Bone marrow (tissue), 2 donors: ENCODE measurements at places on chromosomes 1 and 21.
A peak's percentile ranks its signal among the peaks of the same experiment; 100 is the strongest.

DNA sequence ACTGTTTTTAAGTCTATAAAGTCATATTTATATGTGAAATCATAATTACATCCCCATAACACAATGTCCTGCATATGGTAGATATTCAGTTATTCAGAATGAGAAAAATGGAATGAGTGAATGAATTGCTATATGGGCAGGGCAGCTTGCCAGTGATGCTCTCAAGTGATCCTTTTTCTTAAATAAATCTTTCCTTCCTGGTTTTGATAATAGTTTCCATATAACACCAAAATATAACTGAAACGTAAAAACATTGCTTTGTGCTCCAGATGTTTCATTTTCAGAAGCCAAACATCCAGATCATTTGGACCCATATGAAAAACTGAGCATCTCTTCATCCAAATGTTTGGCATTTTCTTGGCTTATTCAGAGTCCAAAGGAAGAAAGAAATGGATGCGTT lies 30.2 kb upstream of the RGS8 start:
- DNase-seq: no peak

- no peak for DNase-seq
Measured at GRCh38 chr1:201181726-201182125, 8.9 kb upstream of the IGFN1 start.

DNA sequence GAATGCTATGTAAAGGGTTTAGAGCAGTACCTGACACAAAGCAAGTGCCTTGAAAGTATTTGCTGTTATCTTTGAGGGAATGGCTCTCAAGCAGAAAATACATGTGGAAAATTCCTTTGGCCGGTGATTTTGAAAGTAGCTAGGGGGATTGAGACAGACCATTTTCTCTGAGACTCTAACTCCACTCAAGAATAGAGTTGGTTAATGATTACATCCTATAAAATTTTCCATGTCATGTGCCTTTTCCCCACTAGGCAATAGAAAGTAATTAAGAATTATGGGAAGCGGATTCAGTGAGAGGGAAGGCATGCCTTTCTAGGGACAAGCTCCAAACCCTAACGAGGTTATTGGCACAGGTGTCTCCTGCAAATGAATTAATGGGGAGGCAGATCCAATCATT lies 276.0 kb downstream of the GPATCH2 start:
- DNase-seq: no peak

DNA sequence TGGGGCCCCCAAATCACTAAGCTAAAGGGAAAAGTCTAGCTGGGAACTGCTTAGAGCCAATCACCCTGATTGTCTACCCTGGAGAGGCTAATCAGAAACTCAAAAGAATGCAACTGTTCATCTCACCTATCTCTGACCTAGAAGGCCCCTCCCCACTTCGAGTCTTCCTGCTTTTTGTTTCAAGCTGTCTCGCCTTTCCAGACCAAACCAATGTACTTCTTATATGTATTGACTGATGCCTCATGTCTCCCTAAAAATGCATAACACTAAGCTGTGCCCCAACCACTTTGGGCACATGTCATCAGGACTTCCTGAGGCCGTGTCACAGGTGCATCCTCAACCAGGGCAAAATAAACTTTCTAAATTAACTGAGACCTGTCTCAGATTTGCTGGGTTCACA lies 209.5 kb downstream of the APP start:
- peak; percentile 84 for DNase-seq

- DNase-seq: no peak
Measured at GRCh38 chr1:65253800-65254319, 55.5 kb upstream of the DNAJC6 start.

DNA sequence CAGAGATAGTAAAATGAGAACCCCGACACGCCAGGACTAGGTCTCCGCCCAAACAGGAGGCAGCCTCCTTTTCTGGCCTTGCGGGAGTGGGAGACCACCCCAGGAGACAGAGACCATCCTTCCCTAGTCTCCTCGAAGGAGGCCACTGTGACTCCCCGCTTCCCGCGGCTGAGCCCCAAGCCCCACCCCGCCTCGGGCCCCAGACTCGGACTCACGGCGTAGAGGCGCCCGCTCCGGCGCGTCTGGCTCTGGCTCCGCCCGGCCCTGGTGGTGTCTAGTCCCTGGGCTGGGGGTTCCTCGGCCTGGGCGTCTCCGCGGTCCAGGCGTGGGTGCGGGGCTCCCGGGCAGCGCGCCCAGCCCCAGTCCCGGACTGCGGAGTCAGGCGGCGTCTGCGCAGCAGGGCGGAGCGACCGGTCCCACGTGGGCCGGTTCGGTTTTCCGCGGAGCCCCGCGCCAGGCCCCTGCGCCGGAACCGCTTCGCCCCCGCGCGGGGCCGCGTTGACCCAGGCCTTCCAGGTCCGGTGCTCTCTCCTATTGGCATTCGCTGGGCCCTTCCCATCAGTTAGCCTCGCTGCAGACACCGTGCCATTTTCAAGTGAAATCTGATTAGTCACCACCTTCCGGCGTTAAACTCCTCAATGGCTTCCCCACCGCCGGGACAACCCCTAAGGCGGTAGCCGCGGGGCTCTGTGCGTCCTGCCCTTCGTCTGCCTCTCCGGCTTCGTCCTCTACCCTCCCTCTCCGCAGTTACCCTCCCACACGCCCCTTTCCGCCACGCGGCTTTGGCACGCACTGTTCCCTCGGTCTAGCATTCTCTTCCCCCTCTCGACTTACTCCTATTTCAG lies at the start of gene C1orf216:
TSS of gene C1orf216 (minus strand) at position 393 of the 845 bp plus-strand sequence. CDS start 2,563 bp downstream, outside the sequence.
- DNase-seq: peak; percentile 89

- no peak for DNase-seq
Measured at GRCh38 chr1:58318157-58319005, 228.1 kb downstream of the OMA1 start.

DNA sequence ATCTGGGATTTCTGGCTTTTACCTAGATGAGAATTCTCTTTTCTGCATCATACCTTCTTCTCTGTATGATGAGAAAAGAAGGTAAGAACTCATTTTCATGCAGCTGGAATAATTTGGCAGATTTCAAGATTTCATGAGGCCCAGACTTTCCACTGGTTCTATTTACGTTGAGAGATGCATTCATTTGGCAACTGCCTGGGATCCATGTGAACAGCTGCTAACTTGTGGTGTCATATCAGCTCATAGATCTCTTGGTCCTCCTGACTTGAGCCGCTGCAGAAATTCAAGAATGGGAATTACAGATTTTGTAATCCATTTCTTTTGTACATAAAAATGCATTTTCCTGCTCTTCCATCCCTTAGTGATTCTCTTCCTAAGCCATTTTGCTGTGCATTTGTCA lies 17.1 kb upstream of the C1orf87 start:
- no peak for DNase-seq

DNA sequence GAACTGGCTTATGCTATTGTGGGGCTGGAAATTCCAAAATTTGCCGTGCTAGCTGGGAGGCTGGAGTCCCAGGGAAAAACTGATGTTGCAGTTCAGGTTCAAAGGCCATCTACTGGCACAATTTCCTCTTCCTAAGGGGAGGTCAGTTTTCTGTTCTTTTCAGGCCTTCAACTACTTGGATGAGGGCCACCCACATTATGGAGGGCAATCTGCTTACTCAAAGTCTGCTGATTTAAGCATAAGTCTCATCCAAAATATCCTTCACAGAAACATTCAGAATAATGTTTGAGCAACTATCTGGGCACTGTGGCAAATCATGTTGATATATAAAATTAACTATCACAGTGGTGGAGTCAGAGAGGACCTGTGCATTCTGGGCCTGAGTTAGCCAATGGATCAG lies 21.2 kb upstream of the PTGFR start:
- no peak for DNase-seq

- DNase-seq: peak; percentile 32
Measured at GRCh38 chr1:54950369-54951163, 29.9 kb upstream of the TMEM61 start.

DNA sequence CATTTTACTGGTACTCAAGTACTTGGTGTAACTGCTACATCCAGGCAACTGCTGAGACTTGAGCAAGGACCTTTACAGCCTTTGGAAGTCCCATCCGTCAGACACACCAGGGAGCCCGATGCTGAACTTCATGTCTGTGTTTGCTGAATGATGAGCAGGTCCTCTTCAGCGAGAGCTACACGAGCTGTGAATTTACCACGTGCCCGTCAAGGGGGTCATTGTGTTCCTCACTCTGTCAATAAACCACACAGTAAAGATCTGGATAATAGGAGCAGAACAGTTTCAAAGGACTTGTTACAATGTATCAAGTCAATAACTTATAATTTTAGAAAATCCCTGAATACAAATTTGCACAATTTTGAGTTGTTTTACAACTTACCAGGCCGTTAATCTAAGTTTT lies 427.2 kb downstream of the KIF26B start:
- no peak for DNase-seq

GRCh38 chr1:1337793-1338147 lies 6.7 kb downstream of the TAS1R3 start:
- no peak for DNase-seq

DNA sequence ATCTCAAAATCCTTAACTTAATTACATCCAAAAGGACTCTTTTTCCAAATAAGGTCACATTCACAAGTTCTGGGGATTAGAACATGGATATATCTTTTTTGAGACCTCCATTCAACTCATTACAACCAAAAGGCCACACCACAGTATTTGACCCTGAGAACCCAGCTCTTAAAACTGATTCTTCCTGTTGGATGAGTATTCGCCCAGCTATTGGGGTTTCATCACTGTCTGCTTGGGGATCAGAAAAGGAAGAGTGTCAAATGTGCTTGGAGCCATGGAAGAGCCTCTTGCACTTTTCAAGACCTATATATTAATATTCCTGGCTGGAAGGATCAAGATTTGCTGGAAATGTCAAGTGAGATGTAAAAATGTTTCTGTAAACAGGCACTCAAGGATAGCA lies 5.4 kb upstream of the TINAGL1 start:
- no peak for DNase-seq

GRCh38 chr1:94260635-94261387 lies 23.4 kb upstream of the ARHGAP29 start:
- no peak for DNase-seq
